CD4-positive, alpha-beta memory T cell (primary cell): ENCODE measurements at places on chromosomes 11 and 22. TPM values are rescaled to one million over a fixed set of nuclear protein-coding genes. Genes with fewer than 3 reads are reported as not detected.

- no peak for DNase-seq
- H3K4me1 ChIP-seq: peaks cover 4% of the 10 kb centered on the region
- no peak overlapping the region for H3K4me3 ChIP-seq
- no peak overlapping the region for H3K27ac ChIP-seq
- no peaks in the 10 kb centered on the region for H3K36me3 ChIP-seq
- H3K27me3 ChIP-seq: no peaks in the 10 kb centered on the region
Observed at GRCh38 chr11:95608093-95608492, 181.5 kb downstream of the FAM76B start.

MYO18B gene
- 0.02 TPM for polyA plus RNA-seq

OR56A1 gene
- not detected for polyA plus RNA-seq

- no peak for DNase-seq
- H3K36me3 ChIP-seq: no peaks in the 10 kb centered on the region
- no peaks in the 10 kb centered on the region for H3K27me3 ChIP-seq
- no peak overlapping the region for H3K27ac ChIP-seq
- no peaks in the 10 kb centered on the region for H3K4me1 ChIP-seq
- H3K4me3 ChIP-seq: no peak overlapping the region
Observed at GRCh38 chr11:100581318-100581717, 105.8 kb upstream of the ARHGAP42 start.

DNA sequence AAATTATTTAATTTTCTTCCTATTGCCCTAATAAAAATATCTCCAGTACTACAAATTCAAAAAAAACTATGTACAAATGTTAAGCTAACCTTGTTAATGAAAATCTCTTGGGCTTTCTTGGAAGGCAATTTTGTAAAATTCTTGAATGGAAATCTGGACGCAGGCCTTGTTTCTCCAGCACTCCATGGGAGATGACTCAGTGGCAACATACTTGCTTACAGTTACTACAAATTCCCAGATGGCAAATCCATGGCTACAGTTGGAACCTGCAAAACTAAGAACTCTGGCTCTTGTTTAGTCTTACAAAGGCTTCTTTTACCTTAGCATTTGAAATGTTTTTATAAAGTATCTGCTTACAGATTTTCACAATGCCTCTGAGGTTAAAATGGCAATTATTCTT, 725.2 kb downstream of the DLG2 start:
- no peak overlapping the region for H3K4me3 ChIP-seq
- H3K27me3 ChIP-seq: no peaks in the 10 kb centered on the region
- no peaks in the 10 kb centered on the region for H3K4me1 ChIP-seq
- no peaks in the 10 kb centered on the region for H3K36me3 ChIP-seq

C22orf42 gene
- not detected for polyA plus RNA-seq
